ENCODE measurements at places on chromosomes 6 and 20.

DNA sequence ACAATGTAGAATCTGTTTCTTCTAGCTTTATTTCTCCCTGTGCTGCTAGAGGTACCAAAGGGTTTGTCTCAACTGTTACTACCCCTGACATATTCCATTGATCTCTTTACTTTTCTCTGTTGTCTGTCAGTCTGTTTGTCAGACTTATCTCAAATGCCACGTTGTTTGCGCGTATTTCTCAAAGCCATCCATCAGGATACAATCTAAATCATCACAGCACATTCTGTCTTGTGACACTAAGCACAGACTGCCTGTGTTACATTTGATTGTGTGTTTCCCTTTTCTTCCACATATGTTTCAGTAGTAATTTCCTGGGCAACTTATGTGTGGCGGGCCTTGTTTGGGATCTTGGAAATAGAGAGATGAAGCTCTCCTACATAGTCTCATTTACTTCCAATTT lies 30.2 kb upstream of the SERINC3 start:
- no peak for DNase-seq

DNA sequence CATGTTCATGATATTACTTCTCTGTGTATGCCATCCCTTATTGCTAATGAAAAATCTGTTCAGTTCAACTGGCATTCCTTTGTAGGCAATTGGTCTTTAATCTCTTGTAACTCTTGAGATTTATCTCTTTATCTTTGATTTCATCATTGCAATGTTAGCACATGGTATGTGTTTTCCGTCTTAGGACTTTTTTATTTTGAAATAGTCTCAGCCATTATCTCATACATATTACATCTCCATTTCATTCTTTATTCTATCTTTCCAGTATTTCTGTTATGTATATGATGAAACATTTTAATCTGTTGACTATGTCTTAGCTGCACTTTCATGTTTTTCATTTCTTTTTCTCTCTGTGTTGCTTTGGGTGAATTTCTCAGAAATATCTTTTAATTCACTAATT lies 58.1 kb downstream of the VSTM2L start:
- DNase-seq: no peak

GRCh38 chr6:7341989-7342742 lies 29.2 kb upstream of the SSR1 start:
- DNase-seq: no peak

DNA sequence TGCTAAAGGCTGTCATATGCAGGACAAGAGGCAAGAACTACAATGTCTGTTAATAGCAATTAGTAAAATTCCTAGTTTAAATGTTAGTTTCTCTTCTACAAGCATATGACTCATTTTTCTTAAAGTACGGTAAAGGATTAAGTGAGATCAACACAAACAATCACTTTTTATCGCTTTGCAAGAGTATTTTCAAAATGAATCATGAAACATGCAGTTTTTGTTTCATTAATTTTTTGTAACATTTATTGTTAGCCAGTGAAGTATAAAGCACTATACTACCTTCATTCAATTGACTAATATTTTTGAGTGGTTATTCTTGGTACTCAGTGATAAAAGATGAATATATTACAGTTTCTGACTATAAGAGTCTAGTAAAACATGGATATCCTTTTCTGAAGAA lies 138.6 kb downstream of the AHI1 start:
- no peak for DNase-seq

- DNase-seq: no peak
These were observed 43.0 kb upstream of the ZFAND3 start for GRCh38 chr6:37776566-37776965.

DNA sequence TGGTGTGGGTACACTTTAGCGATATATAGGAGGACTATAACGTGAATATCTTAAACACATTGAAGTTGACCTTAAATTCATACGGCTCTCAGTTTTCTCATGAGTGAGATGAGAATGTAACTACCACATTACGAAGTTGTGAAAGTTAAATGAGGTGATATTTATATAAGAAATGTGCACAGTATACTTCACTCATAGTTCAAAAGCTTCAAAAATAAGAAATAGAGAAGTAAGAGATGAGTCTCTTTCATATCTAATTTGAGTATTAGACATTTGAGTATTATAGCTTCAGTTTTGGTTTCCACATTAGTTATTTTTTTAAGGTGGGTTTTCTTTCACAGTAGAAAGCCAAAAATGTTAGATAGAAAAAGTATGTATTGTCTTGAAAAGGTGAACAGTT lies 183.3 kb downstream of the NKAIN2 start:
- DNase-seq: no peak

GRCh38 chr6:113901482-113901881 lies 44.3 kb downstream of the MARCKS start:
- no peak for DNase-seq

- no peak for DNase-seq
These were observed 175.1 kb downstream of the COL19A1 start for GRCh38 chr6:70041411-70041810.

- no peak for DNase-seq
These were observed 1235.7 kb upstream of the MAP3K7 start for GRCh38 chr6:91822581-91822980.

- no peak for DNase-seq
These were observed 210.4 kb upstream of the MARCKS start for GRCh38 chr6:113646701-113647100.

- no peak for DNase-seq
These were observed 43.0 kb upstream of the ZBP1 start for GRCh38 chr20:57663241-57663640.

Measured in cortex of kidney (tissue), 1 donor.